ENCODE measurements at places on chromosomes 5 and 9.

GRCh38 chr9:134403682-134404301 lies 77.5 kb downstream of the RXRA start:
- DNase-seq = no peak

DNA sequence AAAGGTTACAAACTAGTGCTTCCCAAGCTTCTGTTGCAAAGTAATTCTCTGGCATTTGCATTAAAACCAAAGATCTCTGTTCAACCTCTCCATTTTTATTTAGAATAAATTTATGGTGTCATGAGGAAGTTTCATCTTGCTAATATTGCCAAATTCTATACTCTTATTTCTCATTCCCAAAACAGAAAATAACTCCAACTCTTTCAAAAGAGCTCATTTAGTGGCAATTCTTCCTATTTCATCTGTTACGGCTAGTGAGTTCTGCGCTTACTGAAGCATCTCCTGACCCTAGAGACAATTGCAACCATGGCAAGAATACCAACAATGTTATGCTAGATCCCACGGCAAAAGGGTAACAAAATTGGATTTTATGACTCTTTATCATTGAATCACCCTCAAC lies 97.0 kb downstream of the HINT1 start:
- no peak for DNase-seq

DNA sequence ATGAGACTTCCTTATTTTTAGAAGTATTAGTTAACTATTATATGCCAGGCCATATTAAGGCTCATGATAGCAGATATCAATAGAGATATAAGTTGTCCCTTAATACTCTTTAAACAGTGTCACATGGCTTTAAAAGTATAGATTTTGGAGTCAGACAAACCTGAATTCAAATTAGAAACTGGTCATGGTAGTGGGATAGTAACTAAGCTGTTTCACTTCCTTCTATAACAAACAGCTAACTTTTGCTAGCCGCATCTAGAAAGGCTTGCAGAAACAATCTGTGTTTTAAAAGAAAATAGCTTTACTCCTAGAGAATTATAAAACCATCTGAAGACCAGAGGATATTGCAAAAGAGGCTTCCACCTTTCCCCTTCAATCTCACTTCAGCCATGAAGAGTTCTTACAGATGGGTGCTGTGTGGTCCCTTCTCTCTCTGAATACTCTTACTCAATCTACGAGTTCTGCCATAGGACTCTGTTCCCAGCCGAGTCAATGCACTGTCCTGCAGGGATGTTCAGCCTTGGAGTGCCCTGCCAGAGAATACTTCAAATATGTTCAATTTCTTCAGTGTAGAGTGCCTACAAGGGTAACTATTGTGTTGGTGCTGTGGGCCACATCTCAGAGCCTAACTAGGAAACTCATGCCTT lies 810.2 kb downstream of the EFNA5 start:
- no peak for DNase-seq

DNA sequence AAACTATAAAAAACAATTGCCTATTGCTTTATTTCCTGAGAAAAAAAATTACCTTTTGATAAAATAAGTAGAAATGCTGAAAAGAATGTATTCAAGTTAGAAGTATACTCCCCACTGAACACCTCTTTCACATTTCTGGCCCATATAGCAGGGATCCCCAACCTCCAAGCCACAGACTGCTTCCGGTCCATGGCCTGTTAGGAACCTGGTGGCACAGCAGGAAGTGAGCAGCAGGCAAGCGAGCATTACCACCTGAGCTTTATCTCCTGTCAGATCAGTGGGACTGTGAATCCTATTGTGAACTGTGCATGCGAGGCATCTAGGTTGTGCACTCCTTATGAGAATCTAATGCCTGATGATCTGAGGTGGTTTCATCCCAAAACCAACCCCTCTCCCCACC lies 563.9 kb downstream of the RAB3C start:
- no peak for DNase-seq

GRCh38 chr5:132238901-132239500 lies 11.3 kb upstream of the P4HA2 start:
- no peak for DNase-seq

GRCh38 chr5:101425339-101425859 lies 522.3 kb upstream of the ST8SIA4 start:
- no peak for DNase-seq

GRCh38 chr5:91928754-91929521 lies 545.8 kb upstream of the ARRDC3 start:
- peak; percentile 7 for DNase-seq

- no peak for DNase-seq
Measured at GRCh38 chr5:370959-371810, 49.7 kb downstream of the AHRR start.

DNA sequence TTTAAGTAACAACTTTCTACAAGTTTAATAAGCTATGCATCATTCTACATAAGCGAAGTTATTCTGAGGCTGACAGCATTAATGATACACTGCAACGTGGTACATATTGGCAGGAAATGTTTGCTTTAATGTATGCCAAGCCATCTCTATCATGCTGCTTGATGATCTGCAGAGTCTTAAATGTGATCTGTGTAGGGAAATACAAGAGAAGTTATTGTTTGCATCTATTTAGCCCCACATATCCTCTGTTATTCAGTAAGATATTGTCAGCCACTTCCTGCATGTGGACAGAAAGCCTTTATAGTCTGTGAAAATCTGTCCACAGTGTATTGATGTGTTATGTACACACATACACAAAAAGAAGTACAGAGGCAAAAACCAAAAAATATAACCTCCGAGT lies 193.1 kb upstream of the FREM1 start:
- no peak for DNase-seq

- DNase-seq = no peak
Measured at GRCh38 chr5:94388773-94389514, 229.5 kb downstream of the KIAA0825 start.

GRCh38 chr5:1910861-1911772 lies 28.4 kb upstream of the IRX4 start:
- no peak for DNase-seq

DNA sequence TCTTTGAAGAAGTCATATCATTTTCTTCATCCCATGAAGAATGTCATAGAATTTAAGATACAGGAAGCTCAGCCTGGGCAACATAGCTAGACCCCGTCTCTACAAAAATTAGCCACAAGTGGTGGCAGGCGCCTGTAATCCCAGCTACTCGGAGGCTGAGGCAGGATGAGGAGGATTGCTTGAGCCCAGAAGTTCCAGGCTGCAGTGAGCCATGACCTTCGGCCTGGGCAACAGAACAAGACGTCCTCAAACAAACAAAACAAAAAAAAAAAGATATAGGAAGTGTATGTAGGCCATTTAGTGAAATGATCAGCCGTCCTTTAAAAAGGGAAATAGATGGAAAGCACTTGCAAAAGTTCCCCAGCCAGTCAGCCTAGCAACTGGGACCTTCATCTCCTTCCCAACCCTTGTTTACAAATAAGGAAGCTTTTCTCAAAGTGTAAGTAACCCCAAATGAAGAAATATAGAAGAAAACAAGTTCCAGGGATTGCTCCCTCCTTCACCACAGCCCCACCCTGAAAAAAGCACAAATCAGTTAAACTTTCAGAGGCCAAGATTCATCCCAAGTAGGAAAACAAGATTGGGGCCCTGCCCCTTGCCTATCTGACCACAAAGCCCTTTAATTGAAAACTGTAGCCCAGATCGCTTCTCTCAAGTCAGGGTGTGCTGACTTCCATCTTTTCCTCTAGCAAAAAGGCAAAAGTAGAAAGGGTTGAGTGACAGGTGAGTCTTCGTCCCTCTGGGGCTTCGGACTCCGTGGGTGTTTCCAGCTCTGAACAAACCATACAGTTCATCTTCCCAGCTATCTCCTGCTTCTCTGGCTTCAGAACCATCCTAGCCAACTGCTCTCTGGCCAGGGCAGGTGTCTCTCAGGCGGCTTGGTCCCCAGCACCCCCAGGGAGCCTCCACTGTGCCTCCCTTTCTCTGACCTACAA lies 1.2 kb downstream of the SLC31A2 start:
- DNase-seq = peak; percentile 33

DNA sequence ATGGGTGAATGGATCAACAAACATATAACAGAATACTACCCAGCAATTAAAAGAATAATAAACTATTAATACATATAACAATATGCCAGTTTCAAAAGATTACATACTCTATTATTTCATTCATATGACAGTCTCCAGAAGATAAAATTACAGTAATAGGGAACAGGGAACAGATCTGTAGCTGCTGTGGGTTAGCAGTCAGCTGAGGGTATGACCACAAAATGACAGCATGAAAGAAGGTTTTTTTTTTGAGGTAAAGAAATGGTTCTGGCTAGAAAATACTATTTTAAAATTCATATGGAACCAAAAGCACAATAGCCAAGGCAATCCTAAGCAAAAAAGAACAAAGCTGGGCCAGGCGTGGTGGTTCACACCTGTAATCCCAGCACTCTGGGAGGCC lies 73.0 kb upstream of the NR5A1 start:
- DNase-seq = no peak

GRCh38 chr9:100294806-100295205 lies 57.9 kb downstream of the TEX10 start:
- no peak for DNase-seq

GRCh38 chr9:75914002-75914401 lies 23.5 kb downstream of the PCSK5 start:
- DNase-seq = no peak

- DNase-seq = no peak
Measured at GRCh38 chr5:118069452-118069851, 918.9 kb downstream of the DTWD2 start.

DNA sequence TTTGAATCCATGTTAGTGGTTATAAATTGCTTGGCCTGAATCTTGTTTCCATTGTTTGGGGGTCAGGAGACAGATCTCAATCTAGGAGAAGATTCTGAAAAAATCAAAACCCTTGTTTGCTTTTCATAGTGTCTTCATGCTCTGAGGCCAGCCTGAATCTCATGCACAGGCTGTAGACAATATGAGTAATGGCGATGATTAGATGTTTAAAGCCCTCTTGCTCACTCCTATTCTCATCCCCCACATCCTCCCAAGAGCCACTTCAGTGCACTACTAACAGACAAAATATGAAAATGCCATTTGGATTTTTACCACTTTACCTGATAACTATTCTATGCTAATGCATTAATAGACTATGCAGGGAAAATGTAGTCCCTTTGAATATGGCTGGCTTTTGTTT lies 129.4 kb downstream of the NUDT12 start:
- peak; percentile 11 for DNase-seq

DNA sequence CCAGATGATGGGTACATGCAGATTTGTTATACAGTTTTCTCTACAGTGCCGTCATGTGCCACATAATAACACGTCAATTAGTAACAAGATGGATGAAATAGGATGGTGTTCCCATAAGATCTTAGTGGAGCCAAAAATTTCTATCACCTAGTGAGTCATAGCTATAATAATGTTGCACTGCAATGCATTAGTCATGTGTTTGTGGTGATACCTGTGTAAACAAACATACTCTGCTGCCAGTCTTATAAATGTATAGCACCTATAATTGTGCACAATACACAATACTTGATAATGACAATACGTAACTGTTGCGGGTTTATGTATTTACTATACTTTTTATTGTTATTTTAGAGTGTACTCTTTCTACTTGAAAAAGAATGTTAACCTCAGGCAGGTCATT lies 865.4 kb downstream of the MAT2B start:
- DNase-seq = peak; percentile 77

Measured in epithelial cell of esophagus (primary cell).